ENCODE measurements at places on chromosomes 13 and 19. TPM values are rescaled to one million over a fixed set of nuclear protein-coding genes. Genes with fewer than 3 reads are reported as not detected.

Gene NLRP7
- not detected for polyA plus RNA-seq

Gene VAV1
- polyA plus RNA-seq, result 1.4 TPM

Gene LGALS14
- not detected for polyA plus RNA-seq

Gene CYP2S1
- polyA plus RNA-seq, result 0.30 TPM

Gene AP1M2
- polyA plus RNA-seq, result 55.3 TPM

Gene ZNF793
- polyA plus RNA-seq, result 3.6 TPM

Gene ZNF71
- polyA plus RNA-seq, result 1.9 TPM

Gene FUT1
- 7.7 TPM for polyA plus RNA-seq

Gene SELENOV
- polyA plus RNA-seq, result not detected

Gene ZNF329
- 2.2 TPM for polyA plus RNA-seq

Gene SH2D3A
- 31.9 TPM for polyA plus RNA-seq

Gene EMP3
- polyA plus RNA-seq, result 23.8 TPM

Gene PDE4A
- polyA plus RNA-seq, result 5.0 TPM

Gene BRME1
- polyA plus RNA-seq, result 8.1 TPM

Gene SPRED3
- 0.80 TPM for polyA plus RNA-seq

Gene ZNF155
- 7.3 TPM for polyA plus RNA-seq

Gene ASF1B
- 0.70 TPM for polyA plus RNA-seq

DNA sequence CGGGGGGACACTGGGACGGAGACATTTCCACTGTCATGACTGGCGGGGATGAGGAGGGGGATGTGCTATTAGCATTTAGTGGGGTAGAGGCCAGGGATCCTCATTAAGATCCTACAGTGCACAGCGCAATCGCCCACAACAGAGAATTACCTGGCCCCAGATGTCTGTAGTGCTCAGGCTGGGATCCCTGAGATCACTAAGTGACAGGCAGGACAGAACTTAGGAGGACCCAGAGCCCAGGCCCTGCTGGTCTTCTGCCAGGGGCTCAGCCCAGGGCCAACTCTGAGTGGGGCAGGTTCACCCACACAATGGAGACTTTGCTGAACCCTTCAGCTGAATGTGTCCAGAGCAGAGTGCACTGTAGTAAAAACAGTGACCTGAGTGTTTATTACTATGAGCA is 4.6 kb downstream of the RANBP3 start:
- no peak overlapping the region for H3K4me3 ChIP-seq
- no peaks in the 10 kb centered on the region for H3K36me3 ChIP-seq
- H3K27me3 ChIP-seq, result no peaks in the 10 kb centered on the region
- DNase-seq, result no peak
- H3K4me1 ChIP-seq, result peaks cover 42% of the 10 kb centered on the region

GRCh38 chr19:45773384-45773783 is 4.3 kb upstream of the SIX5 start:
- DNase-seq, result peak; percentile 87
- no peak overlapping the region for H3K4me3 ChIP-seq
- H3K27ac ChIP-seq, result peak overlapping the region; percentile 91
- no peaks in the 10 kb centered on the region for H3K27me3 ChIP-seq

- DNase-seq, result no peak
- H3K4me3 ChIP-seq, result no peak overlapping the region
- no peak overlapping the region for H3K27ac ChIP-seq
Measured at GRCh38 chr13:60229708-60230272, 66.1 kb upstream of the DIAPH3 start.

- peaks cover 23% of the 10 kb centered on the region for H3K4me1 ChIP-seq
- H3K4me3 ChIP-seq, result no peak overlapping the region
- peak overlapping the region; percentile 99 for H3K27ac ChIP-seq
- no peaks in the 10 kb centered on the region for H3K36me3 ChIP-seq
Measured at GRCh38 chr19:12783291-12783848, 7.9 kb upstream of the JUNB start.

GRCh38 chr13:51785712-51786424 is 18.1 kb downstream of the DHRS12 start:
- peaks cover 76% of the 10 kb centered on the region for H3K4me1 ChIP-seq
- peak overlapping the region; percentile 54 for H3K27ac ChIP-seq
- no peaks in the 10 kb centered on the region for H3K27me3 ChIP-seq
- H3K36me3 ChIP-seq, result no peaks in the 10 kb centered on the region

- H3K4me1 ChIP-seq, result peaks cover 19% of the 10 kb centered on the region
- no peaks in the 10 kb centered on the region for H3K27me3 ChIP-seq
- peaks cover 20% of the 10 kb centered on the region for H3K36me3 ChIP-seq
- H3K27ac ChIP-seq, result no peak overlapping the region
- H3K4me3 ChIP-seq, result no peak overlapping the region
- DNase-seq, result no peak
Measured at GRCh38 chr19:5628919-5629481, 6.1 kb downstream of the SAFB start.

DNA sequence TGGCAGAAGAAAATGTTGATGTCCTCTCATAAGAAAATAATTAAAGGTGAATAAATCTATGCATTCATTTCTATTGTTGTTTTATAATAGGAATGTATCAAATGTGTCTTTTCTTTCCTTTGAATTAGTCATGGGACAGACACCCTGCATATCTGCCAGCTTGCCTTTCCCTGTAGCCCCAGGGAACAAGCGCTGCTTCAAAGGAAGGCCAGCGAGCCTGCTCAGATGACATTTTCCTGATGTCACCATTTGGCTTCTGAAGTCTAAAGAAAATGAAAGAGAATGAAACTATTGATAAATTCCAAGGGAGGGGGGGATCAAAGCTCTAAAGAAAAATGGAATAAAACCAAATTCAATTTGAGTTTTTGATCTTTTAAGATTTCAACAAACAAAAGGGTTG is 574.8 kb downstream of the IRS2 start:
- H3K27ac ChIP-seq, result no peak overlapping the region
- H3K4me1 ChIP-seq, result no peaks in the 10 kb centered on the region
- H3K4me3 ChIP-seq, result no peak overlapping the region
- DNase-seq, result no peak
- no peaks in the 10 kb centered on the region for H3K36me3 ChIP-seq

DNA sequence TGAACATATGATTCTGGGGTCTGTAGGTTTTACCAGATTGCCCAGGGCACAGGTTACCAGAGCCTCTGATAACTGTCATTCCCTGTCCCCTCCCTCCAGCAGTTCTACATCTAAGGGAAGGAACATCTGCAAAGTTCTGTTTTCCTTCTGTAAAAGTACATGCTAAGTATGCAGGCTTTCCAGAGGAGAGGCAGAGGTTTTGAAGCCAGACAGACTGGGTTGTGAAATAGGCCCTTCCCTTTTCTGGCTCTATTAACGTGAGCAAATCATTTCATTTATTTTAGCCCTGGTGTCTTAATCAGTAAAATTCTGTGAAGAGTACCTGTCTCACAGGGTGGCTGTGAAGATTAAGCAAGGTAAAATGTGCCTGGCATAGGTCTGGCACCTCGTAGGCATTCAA is 66.1 kb upstream of the C1QTNF9 start:
- no peak overlapping the region for H3K4me3 ChIP-seq
- peaks cover 10% of the 10 kb centered on the region for H3K4me1 ChIP-seq
- DNase-seq, result no peak
- no peak overlapping the region for H3K27ac ChIP-seq
- H3K27me3 ChIP-seq, result no peaks in the 10 kb centered on the region

GRCh38 chr19:17330262-17331044 is 4.2 kb downstream of the ANO8 start:
- H3K27me3 ChIP-seq, result no peaks in the 10 kb centered on the region
- no peak overlapping the region for H3K4me3 ChIP-seq
- H3K27ac ChIP-seq, result no peak overlapping the region
- DNase-seq, result no peak
- H3K36me3 ChIP-seq, result no peaks in the 10 kb centered on the region

DNA sequence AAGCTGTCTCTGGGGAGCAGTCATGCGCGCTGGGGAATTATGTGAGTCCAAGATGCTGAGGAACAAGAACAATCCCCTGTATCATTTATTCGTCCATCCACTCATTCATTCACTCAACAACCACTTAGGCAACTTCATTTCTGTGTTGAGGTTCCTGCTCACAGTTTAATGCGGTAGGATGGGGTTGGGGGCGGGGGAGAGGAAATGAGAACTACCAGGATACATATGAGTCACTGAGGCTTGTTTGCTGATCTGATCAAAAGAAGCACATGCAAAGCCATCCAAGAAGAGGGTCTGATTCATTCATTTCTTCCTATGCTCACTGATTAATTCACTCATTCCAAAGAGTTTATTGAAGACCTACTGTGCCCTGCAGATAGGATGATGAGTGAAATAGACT is 20.9 kb downstream of the ZNF536 start:
- H3K4me1 ChIP-seq, result no peaks in the 10 kb centered on the region
- no peak overlapping the region for H3K27ac ChIP-seq
- no peak for DNase-seq
- no peaks in the 10 kb centered on the region for H3K36me3 ChIP-seq
- no peaks in the 10 kb centered on the region for H3K27me3 ChIP-seq

- no peak overlapping the region for H3K4me3 ChIP-seq
- H3K27me3 ChIP-seq, result no peaks in the 10 kb centered on the region
- H3K4me1 ChIP-seq, result no peaks in the 10 kb centered on the region
- no peak for DNase-seq
- no peaks in the 10 kb centered on the region for H3K36me3 ChIP-seq
Measured at GRCh38 chr19:17762505-17763229, 11.4 kb downstream of the FCHO1 start.

DNA sequence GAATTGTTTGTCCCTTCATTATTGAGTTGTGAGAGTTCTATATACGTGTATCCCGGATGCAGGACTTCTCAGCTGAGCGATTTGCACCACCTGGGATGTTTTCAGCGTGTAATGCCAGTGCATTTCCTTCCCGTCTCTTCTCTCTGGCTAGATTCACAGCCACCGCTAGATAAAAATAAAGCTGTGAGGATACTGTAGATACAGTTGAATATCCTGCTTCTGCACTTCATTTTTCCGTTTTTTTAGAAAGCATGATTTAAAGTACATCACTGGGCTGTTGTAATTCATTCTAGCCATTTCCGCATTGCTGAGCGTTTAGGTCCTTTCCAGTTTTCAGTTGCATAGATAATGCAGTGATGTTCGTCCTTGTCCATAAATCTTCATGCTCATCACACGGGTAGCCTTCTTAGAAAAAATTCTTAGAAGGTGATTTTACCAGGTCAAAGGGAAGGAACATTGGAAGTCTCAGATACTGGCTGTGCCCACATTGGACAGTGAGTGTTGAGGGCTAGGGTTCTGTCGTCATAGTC is 14.7 kb downstream of the PPP1R37 start:
- H3K27ac ChIP-seq, result no peak overlapping the region
- no peaks in the 10 kb centered on the region for H3K4me1 ChIP-seq
- H3K4me3 ChIP-seq, result no peak overlapping the region
- no peaks in the 10 kb centered on the region for H3K36me3 ChIP-seq
- no peak for DNase-seq
- no peaks in the 10 kb centered on the region for H3K27me3 ChIP-seq

DNA sequence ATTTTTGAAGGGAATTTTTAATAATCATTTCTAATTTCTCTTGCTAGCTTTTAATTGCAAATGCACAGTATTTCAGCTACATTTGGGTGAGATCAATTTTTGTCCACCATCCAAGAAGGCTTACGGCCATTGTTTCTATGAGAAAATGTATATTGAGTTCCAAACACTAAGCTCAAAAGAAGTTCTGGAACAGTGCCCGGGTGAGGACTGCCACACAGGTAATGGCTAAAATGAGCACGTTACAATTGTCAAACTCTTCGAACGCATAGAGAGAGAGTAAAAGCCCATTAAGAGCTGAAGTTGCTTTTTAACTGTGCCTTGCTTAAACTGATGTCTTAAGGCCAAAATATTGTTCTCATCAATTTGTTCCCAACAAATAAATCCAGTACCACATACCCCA is 755.0 kb downstream of the DIAPH3 start:
- H3K27ac ChIP-seq, result peak overlapping the region; percentile 79
- peak; percentile 23 for DNase-seq
- no peaks in the 10 kb centered on the region for H3K27me3 ChIP-seq
- H3K36me3 ChIP-seq, result no peaks in the 10 kb centered on the region
- peaks cover 24% of the 10 kb centered on the region for H3K4me1 ChIP-seq
- no peak overlapping the region for H3K4me3 ChIP-seq

DNA sequence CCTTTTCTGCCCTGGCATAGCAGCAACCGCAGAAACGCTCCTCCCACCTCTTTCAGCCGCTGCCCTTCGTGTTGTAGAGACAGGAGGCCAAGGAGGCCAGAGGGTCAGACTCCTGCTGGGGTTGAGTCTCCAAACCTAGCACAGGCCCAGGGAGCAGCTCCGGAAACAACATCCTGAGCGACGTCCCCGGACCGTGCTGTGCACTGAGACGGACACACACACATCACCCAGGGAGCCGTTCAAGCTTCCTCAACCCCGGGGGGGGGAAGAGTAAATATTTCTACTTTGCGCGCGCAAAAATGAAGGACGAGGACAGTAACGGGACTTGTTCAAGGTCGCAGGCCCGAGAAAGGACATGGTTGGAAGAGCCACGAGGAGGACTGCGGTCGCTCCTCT is 657 bp downstream of the ZNF550 start:
- H3K36me3 ChIP-seq, result peaks cover 6% of the 10 kb centered on the region
- H3K4me3 ChIP-seq, result peak overlapping the region; percentile 76
- DNase-seq, result peak; percentile 50
- no peaks in the 10 kb centered on the region for H3K27me3 ChIP-seq
- H3K27ac ChIP-seq, result no peak overlapping the region

GRCh38 chr19:50359328-50359818 is 6.1 kb downstream of the NAPSA start:
- no peak overlapping the region for H3K27ac ChIP-seq
- no peak for DNase-seq
- no peaks in the 10 kb centered on the region for H3K36me3 ChIP-seq
